Choroid plexus epithelial cell (primary cell): ENCODE measurements at places on chromosomes 2 and 18.
A peak's percentile ranks its signal among the peaks of the same experiment; 100 is the strongest.

- no peak for DNase-seq
Observed at GRCh38 chr2:37911296-37911873, 13.7 kb upstream of the RMDN2 start.

GRCh38 chr2:159013103-159013502 is 44.7 kb downstream of the TANC1 start:
- DNase-seq, result no peak

DNA sequence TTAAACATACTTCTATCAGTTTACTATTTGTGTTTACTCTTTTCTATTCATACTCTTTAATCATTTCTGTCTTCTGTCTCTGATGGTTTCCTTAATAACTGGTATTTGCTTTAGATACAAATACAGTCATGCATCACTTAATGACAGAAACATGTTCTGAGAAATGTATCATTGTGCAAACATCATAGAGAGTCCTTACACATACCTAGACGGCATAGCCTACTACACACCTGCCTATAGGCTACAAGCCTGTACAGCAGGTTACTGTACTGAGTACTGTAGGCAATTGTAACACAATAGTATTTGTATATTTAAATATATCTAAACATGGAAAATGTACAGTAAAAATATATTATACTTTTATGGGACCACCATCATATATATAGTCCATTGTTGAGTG is 36.3 kb downstream of the VSNL1 start:
- DNase-seq, result no peak

- DNase-seq, result peak; percentile 71
Observed at GRCh38 chr2:183034806-183035205, 3.5 kb downstream of the NCKAP1 start.

- peak; percentile 75 for DNase-seq
Observed at GRCh38 chr2:42132191-42132965, 36.8 kb upstream of the EML4 start.

DNA sequence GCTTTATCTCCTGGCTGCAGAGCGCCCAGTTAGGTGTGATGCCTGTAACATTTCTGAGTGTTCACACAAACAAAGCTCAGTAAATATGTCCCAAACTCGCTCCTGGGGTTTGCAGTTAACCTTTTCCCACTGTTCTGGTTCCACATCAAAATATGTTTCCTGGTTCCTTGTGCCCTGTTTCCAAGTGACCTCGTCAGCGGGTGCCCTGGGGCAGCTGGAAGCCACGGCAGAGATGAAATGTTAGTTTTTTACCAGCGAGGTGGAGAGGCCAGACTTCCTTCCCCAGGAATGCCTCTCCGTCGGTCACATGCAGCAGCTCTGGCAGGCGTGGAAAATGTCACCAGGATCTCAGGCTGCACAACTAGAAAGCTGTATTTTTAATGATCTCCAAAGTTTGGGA is 18.2 kb downstream of the NFATC1 start:
- no peak for DNase-seq

DNA sequence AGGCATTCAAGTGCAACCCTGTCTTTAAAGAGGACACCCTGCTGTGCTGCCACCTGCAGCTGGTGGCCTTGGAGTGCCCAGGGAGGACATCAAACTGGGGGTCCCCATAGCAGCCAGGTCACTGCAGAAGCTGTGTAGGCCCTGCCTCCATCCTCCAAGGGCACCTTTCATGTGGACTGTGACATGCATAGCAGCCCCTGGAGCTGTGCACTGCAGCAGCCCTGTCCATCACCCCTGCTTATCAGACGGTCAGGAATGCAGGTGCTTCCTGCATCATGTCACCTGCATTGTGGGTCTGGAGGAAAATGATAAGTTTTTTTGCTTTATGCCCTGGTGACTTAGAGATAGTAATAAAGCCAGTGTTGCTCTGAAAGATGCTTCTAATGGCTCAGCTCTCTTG is 155.7 kb downstream of the DYSF start:
- no peak for DNase-seq

DNA sequence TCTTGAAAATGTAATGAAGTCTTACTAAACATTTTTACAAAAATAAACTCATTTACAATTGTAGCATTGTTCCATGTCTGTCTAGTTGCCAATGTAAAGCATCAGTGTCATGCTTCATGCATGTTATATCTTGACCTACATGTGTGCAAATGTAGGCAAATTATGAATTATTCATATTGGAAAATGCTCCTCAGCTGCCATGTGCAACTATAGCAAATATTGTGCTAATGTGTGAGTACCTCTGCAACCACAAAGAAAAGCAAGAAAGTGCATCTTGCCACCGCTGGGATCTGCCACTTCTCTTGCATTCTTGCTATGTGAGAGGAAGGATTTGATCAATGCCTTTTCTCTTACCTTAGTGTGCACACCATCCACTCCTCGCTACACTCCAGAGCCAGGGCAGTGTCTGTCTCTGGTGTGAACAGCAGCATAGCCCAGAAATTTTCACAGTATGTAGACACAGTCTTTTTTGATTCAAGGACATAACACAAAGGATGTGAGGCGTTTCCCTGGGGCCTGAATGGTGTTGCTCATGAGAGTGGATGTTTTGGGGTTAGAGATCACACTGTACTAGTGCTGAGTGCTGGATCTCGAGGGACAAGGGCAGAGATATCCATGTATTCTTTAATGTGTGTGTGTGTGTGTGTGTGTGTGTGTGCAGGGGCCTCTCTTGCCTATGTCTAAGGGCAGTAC is 47.6 kb upstream of the HAAO start:
- no peak for DNase-seq
